ENCODE measurements at places on chromosomes 1 and 21. TPM values are rescaled to one million over a fixed set of nuclear protein-coding genes. Genes with fewer than 3 reads are reported as not detected.

Gene CAMK1G
- total RNA-seq: 6.8 TPM

Gene ZNF496
- total RNA-seq: 24.2 TPM

Gene OR2T11
- not detected for total RNA-seq

Gene EDARADD
- total RNA-seq: 1.4 TPM

DNA sequence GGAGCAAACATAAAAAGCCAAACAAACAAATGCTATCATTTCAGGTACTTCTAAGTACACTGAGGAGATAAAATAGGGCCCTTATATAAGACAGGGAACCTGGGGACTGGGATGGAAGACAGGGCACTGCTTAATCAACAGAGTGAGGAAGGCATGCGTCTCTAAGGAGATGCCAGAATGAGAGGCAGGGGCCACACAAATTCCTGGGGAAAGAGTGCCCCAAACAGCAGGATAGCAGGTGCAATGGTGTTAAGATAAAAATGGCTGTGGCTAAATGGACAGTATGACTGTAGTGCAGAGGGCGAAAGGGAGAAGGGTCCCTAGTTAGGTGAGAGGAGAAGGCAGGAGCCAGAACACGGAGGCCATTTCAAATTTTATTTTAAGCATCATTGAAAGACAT is 113.9 kb downstream of the ZBTB18 start:
- no peak for DNase-seq
- H3K27ac ChIP-seq: no peak overlapping the region
- H3K27me3 ChIP-seq: no peaks in the 10 kb centered on the region
- H3K36me3 ChIP-seq: no peaks in the 10 kb centered on the region
- H3K4me3 ChIP-seq: no peak overlapping the region

DNA sequence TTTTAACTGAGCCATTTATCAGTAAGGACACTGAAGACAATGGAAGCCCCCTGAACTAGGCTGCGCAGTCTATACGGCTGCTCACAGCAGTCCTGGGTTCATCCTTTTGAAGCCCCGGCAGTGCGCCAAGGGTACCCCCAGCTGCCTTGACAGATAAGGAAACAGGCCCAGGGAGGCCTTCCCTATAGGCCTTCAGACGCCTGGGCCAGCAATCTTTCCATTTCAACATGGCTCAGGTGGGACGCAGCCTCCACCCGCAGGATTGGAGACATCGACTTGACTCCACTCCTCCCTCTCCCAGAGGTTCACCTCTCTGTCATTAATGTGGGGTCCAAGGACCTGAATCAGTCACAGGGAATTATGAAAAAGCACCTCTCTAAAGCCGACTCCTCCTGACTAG is 2.8 kb upstream of the LYPD8 start:
- no peaks in the 10 kb centered on the region for H3K27me3 ChIP-seq
- no peaks in the 10 kb centered on the region for H3K4me1 ChIP-seq
- no peak overlapping the region for H3K4me3 ChIP-seq
- no peak overlapping the region for H3K27ac ChIP-seq
- DNase-seq: no peak

DNA sequence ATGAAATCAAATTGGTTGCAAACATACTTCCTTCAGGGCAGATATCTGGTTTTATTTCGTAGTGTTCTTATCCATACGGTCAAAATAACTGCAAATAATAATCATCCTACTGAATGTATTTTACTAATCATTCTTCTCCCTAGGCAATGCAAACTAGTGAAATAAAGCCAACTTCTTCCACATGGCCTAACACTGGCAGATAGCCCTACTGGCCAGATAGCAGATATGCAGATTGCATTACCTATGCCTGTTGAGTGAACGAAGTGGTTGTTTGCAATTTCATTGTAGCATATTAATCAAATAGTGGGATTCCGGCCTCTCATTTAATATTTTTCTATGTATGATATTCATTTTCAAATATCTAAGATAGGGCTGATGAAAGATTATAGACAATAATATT is 116.2 kb downstream of the CENPF start:
- no peak for DNase-seq
- H3K4me3 ChIP-seq: no peak overlapping the region
- no peak overlapping the region for H3K27ac ChIP-seq
- H3K4me1 ChIP-seq: no peaks in the 10 kb centered on the region

DNA sequence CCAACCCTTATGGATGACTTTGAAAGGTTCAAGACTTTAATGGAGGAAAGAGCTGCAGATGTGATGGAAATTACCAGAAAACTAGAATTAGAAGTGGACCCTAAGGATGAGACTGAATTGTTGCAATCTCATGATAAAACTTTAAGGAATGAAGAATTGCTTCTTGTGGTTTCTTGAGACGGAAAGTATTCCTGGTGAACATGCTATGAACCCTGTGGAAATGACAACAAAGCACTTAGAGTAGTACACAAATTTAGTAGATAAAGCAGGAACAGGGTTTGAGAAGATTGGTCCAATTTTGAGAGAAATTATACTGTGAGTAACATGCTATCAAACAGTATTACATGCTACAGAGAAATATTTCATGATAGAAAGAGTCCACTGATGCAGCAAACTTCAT is 215.4 kb downstream of the OMA1 start:
- H3K27me3 ChIP-seq: no peaks in the 10 kb centered on the region
- H3K4me1 ChIP-seq: no peaks in the 10 kb centered on the region
- H3K27ac ChIP-seq: no peak overlapping the region
- H3K4me3 ChIP-seq: no peak overlapping the region
- no peaks in the 10 kb centered on the region for H3K36me3 ChIP-seq
- DNase-seq: no peak

DNA sequence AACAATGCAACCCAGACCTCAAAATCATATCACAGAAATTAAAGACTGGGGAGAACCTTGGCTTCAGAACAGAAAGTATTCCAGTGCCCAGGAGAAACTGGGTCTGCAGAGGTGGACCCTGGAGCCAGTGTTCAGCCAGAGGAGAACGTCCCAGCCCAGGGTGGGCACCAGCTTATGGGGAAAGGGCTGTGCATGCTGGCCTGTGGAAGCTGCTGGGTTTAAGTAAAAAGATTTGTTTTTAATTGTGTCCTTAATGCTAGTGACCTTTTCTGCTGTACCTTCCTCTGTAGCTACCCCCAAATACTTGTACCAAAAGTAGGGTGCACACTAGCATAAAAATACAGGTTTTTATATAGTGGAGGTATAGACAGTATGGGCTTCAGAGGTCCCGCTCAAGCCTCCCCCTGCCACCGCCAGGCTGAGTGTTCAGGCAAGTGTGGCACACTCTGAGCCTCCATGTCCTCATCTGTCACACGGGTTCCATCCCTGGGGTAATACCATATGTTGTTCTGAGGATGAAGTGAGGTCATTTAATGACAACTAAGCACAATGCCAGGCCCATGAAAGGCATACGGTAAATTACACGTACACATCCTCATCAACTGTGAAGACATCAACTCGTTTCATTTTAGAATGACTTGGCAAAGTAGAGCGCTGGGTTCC is 47.0 kb downstream of the SLC37A1 start:
- peaks cover 19% of the 10 kb centered on the region for H3K4me1 ChIP-seq
- H3K27me3 ChIP-seq: no peaks in the 10 kb centered on the region
- no peak for DNase-seq
- peaks cover 81% of the 10 kb centered on the region for H3K36me3 ChIP-seq
- no peak overlapping the region for H3K4me3 ChIP-seq

- no peaks in the 10 kb centered on the region for H3K4me1 ChIP-seq
- H3K27ac ChIP-seq: no peak overlapping the region
- no peaks in the 10 kb centered on the region for H3K27me3 ChIP-seq
- DNase-seq: no peak
Observed at GRCh38 chr1:116179964-116180363, 68.8 kb downstream of the MAB21L3 start.

GRCh38 chr1:171506525-171507304 is 21.4 kb downstream of the PRRC2C start:
- H3K27ac ChIP-seq: no peak overlapping the region
- DNase-seq: no peak
- no peaks in the 10 kb centered on the region for H3K36me3 ChIP-seq
- peaks cover 6% of the 10 kb centered on the region for H3K4me1 ChIP-seq
- H3K27me3 ChIP-seq: no peaks in the 10 kb centered on the region

GRCh38 chr1:82377201-82377884 is 576.6 kb downstream of the ADGRL2 start:
- no peak overlapping the region for H3K4me3 ChIP-seq
- no peaks in the 10 kb centered on the region for H3K36me3 ChIP-seq
- no peak for DNase-seq
- H3K4me1 ChIP-seq: no peaks in the 10 kb centered on the region
- H3K27ac ChIP-seq: no peak overlapping the region

- no peaks in the 10 kb centered on the region for H3K27me3 ChIP-seq
- H3K36me3 ChIP-seq: no peaks in the 10 kb centered on the region
- H3K4me3 ChIP-seq: no peak overlapping the region
- H3K4me1 ChIP-seq: no peaks in the 10 kb centered on the region
- H3K27ac ChIP-seq: no peak overlapping the region
- DNase-seq: no peak
Observed at GRCh38 chr1:200342511-200343311, 67.1 kb downstream of the ZNF281 start.

DNA sequence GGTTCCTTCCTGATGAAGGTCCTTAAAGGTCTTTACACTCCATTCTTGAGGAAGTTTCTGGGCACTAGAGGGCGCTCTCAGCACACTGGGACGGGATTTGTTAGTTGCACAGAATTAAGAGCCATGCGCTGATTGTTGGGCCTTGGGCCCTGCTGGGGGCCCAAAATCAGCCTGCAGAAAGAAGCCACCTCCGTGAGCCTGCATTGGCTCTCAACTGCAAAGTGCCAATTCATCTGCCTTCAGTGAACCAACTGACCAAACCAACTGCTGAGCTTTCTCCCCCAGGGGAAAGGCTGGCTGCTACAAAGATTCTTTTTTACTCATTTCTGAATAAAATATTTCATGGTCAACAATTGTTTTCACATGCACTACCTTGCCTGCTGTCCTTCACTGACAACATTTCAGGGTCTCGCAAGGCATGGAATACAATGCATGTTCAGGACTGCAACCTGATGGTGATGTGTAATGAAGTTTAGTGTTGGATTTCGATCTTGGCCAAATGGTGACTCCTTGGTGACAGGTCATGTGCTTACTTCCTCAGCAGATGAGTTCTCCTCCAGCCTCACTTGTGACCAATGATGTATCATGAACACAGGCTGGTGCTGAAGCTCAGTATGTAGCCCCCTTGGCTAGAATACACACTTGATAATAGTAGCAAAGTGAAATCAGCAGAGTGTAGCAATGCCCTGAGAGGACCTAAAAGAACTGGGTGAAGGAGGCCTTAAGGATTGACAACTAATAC is 45.7 kb upstream of the PRDX6 start:
- H3K4me3 ChIP-seq: peak overlapping the region; percentile 2
- no peaks in the 10 kb centered on the region for H3K36me3 ChIP-seq
- DNase-seq: peak; percentile 63
- H3K27ac ChIP-seq: no peak overlapping the region

DNA sequence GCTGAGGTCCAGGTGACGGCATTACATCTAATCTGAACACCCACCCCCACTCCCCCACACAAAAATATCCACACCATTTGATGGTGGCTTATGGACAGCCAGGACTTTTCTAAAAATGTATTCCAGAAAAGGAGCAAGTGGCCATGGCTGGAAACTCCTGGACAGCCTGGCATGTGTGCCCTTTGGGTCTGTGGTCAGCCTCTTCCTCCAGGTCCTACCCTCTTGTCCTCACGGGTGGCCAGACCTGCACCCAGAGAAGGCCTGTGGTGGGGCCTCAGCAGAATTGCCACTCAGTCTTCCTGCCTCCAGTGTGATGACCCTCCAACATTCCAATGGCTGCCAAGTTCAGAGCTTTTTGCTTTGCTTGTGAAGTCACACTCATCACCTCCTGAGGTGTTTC is 600.6 kb downstream of the AJAP1 start:
- no peak overlapping the region for H3K27ac ChIP-seq
- no peaks in the 10 kb centered on the region for H3K27me3 ChIP-seq
- DNase-seq: no peak

DNA sequence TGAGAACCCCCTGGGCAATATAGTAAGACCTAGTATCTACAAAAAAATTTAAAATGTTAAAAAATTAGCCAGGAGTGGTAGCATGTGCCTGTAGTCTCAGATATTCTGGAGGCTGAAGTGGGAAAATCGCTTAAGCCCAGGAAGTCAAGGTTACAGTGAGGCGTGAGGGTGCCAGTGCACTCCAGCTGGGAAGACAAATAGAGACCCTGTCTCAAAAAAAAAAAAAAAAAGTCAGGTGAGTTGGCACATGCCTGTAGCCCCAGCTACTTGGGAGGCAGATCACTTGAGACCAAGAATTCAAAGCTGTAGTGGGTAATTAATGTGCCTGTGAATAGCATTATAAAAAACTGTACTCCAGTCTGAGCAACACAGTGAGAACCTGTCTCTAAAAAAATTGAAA is 4.6 kb downstream of the BECN2 start:
- no peaks in the 10 kb centered on the region for H3K27me3 ChIP-seq
- no peaks in the 10 kb centered on the region for H3K4me1 ChIP-seq
- H3K4me3 ChIP-seq: no peak overlapping the region
- H3K36me3 ChIP-seq: no peaks in the 10 kb centered on the region

DNA sequence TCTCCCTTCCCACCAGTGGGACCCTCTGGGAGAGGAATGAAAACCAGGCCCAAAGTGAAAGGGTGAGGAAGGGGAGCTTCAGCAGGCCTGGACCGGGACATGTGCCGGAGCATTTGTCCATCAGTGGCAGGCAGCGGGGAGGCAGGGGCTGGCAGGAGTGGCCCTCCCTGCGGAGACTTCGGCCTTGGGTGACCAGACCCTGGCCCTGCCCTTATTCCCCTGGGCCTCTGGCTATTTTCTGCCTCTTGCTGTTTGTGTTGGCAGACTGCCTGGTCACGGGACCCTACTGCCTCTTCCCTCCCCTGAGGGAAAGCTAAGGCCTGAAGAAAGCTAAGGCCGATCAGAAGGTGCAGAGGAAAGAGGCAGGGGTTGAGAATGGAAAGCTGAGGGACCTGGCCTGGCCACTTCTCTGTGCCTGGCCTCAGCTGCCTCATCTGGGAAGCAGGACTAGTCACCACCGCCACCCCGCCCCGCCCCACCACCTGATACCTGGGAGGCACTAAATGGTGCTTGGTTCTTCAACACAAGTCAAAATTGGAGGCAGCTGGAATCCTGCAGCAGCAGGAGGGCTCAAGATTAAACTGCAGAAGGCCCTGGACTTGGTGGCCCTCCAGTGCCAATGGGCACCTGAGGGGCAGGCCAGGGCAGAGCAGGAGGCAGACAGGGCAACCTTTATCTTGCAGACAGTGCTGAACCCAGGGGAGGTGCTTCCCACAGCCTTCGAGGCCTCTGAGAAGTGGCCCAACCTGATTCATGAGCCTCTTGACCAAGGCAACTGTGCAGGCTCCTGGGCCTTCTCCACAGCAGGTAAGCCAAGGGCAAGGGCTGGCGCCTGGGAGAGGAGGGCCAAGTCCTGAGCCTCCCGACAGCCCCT is 7.9 kb downstream of the TINAGL1 start:
- H3K27me3 ChIP-seq: peaks cover 45% of the 10 kb centered on the region
- H3K27ac ChIP-seq: peak overlapping the region; percentile 3
- peak; percentile 28 for DNase-seq

DNA sequence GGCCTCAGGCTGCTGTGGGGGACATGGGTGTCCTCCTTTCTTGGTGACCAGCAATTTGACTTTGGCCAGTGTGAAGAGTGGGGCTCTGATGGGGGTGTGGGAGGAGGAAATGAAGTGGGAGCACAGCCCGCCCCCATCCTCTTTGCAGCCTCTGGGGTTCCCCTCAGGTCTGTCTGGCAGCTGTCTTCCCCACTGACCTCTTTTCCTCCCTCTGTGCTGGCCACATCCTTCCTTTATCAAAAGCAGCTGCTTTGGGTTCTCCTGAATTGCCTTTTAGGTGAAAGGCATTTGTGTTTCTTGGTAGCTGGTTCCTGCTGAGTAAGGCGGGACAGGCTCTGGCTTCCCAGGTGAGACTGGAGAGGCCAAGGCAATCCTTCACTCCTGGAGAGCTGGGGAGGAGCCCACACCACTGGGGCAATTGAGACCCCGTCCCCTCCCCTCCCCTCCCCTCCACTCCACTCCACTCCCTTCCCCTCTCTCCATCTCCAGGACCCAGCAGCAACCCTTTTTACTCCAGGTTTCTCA is 24.9 kb downstream of the PCAT6 start:
- H3K27me3 ChIP-seq: no peaks in the 10 kb centered on the region
- DNase-seq: no peak
- H3K27ac ChIP-seq: no peak overlapping the region
- H3K4me1 ChIP-seq: no peaks in the 10 kb centered on the region
